ENCODE measurements at places on chromosomes 5 and 9.

- no peak for DNase-seq
These were observed 236.4 kb downstream of the FANCC start for GRCh38 chr9:95080961-95081647.

- no peak for DNase-seq
These were observed 75.7 kb upstream of the SMIM23 start for GRCh38 chr5:171709930-171710329.

- no peak for DNase-seq
These were observed 64.4 kb downstream of the FAM114A2 start for GRCh38 chr5:153974131-153974812.

DNA sequence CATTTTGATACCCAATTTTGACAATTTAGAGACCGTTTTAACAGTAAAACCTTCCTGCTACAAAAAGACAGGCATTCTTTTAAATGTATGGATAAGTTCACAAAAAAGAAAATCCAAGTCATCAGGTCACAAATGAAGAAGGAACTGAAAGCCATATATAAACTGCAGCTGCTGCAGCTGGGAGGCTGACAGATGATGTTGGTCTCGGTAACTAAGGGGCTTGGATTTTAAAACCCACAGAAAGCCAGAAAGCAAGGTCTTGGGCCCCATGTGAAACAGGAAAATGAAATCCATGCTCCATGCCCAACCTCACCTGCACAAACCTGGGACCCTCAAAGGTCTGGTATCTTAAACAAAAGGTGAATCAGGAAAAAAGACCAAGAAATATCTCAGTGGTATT is 15.7 kb upstream of the C5orf34 start:
- no peak for DNase-seq

- no peak for DNase-seq
These were observed 540.5 kb downstream of the CTNND2 start for GRCh38 chr5:11363631-11364178.
